ENCODE measurements at places on chromosomes 1 and 21.

DNA sequence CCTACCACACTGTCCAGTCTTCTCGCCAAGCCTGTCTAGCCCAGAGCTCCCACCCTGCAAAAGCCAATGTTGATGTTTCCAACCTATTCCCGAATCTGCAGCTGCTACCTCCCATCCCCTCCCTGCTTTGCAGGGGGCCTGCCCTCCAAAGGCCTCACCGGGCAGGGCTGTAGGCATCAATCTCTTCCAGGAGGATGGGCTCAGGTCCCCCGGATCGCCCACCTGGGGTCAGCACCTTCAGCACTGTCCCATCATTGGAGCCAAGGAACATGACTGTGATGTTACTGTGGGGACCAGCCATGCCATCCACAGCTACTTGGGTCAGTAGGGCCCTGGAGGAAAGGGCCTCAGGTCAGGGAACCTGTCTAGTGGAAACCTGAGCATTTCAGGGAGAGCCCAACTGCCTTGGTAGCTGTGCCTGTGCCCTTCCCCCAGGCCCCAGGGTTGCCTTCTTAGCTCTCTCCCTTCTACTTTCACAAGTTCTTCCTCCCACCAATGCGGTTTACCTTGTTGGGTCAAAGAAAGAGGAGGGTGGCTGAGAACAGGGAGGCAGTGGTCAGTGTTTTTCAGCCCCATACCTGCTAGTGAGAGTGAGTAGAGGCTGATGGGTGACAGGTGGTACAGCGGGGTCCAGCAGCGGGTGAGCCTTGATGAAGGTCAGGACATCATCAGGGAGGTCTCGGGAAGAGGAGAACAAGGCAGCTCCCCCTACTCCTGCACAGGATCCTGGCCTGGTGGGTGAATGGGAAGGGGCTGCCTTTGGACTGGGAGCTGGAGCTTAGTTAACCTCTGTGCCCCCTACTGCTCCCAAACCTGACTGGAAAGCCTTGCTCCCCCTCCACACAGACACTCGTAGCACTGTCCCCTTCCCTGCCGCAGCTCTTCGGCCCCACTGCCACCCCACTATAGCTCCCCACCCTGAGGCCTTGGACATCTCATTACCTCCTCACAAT, 10.7 kb downstream of the SEMA6C start:
- DNase-seq, result no peak

GRCh38 chr1:54970901-54971300, 9.5 kb upstream of the TMEM61 start:
- no peak for DNase-seq

GRCh38 chr1:61170328-61171238, 88.2 kb downstream of the NFIA start:
- DNase-seq, result no peak

DNA sequence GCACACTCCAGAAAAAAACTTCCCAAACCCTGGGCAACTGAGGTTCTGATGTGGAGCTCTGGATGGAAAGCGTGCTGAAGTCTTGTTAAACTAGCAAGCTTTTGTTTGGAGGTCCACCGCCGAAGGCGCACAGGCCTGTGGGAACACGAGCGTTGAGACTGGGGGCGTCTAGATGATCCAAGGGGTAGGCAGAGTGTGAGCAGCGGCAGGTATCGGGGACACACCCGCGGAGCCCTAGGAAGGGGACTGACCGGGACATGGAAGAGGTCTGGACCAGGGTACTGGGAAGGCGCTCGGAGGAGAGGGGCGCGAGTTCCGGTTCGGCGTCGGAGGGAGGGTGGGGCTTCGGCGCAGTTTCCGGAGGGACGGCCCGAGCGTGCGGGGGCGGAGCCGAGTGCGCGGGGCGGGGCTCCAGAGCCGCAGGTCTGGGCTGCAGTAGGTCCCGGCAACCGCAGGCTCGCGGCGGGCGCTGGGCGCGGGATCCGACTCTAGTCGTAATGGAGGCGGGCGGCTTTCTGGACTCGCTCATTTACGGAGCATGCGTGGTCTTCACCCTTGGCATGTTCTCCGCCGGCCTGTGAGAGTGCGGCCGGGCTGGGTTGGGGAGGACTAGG, at the start of gene SLC50A1:
TSS of gene SLC50A1 (plus strand) at position 438 of the 614 bp plus-strand sequence. CDS start at position 498, 60 bp downstream.
- DNase-seq, result peak; percentile 87

- DNase-seq, result no peak
These were observed 329.0 kb downstream of the OLFM3 start for GRCh38 chr1:101667761-101668160.

GRCh38 chr1:237470712-237471338, 419.9 kb downstream of the ZP4 start:
- no peak for DNase-seq

DNA sequence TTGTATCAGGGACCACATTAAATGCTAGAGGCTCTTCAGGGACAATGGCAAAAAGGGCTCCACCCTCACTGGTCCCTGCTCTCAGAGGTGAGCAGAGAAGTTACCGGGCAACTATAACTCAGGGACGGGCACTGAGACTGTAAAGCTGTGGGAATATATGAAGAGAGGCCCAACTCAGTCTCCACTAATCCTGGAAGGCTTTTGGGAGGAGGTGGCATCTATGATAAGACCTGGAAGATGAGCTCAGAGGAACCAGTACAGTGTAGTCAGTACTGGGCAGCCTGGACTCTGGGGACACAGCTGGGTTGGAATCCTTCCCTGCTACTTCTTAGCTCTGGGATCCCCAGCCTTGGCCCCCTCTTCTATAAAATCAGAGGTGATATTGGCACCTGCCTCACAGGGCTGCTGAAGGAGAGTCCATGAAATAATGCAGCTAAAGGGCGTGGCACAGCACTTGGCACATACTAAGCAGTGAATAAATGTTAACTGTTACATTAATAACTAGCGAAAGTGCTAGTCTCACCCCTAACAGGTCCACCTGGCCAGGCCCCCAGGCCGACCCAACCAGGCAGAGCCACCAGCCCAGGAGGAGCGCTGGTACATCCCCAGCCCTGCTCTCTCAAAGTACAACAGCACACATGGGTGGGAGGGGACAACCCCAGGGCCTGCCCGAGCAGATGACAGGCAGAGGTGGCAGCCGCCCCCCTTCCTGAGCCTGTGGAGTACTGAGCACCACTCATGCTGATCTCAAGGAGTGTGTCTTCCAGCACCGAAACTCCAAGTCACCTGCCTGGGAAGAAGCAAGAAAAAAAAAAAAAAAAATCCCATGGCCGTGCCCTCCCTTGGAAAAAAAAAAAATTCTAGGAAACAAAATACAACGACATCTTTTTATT, 62.7 kb downstream of the CASZ1 start:
- DNase-seq, result no peak

DNA sequence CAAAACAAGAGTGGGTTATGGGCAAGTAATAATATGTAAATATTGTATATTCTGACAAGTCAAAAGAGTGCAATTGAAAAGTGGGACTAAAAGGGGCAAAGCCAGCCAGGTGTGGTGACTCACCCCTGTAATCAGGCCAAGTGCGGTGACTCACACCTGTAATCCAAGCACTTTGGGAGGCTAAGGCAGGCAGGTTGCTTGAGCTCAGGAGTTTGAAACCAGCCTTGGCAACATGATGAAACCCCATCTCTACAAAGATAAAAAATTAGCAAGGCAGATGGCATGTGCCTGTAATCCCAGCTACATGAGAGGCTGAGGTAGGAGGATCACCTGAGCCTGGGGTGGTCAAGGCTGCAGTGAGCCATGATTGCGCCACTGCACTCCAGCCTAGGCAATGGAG, 304.0 kb downstream of the HHIPL2 start:
- DNase-seq, result no peak

- no peak for DNase-seq
These were observed 970 bp downstream of the TNFRSF1B start for GRCh38 chr1:12167493-12168429.

- no peak for DNase-seq
These were observed 264.7 kb downstream of the SPATA17 start for GRCh38 chr1:217895841-217896240.

- DNase-seq, result no peak
These were observed 48.4 kb upstream of the CLIC4 start for GRCh38 chr1:24696756-24697330.

DNA sequence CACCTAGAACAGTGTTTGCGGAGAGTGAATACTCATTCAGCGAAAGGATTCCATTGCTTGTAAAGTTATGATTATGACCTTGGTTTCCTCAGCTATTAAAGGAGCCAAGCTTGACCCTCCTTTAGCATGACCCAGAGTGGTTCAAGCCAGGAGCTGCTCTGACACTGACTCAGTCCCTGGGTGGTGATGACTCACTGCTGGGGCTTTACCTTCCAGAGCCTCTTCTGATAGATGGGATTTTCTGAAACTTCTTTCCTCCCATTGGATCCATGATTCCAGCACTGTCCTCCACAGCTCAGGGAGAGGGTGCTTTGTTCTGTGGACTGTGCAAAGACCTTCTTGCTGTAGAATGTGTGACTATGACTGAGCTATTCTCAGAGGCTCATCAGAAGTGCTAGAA, 77.4 kb downstream of the S1PR1 start:
- no peak for DNase-seq

GRCh38 chr1:113981962-113982931, 3.0 kb downstream of the OLFML3 start:
- DNase-seq, result no peak

DNA sequence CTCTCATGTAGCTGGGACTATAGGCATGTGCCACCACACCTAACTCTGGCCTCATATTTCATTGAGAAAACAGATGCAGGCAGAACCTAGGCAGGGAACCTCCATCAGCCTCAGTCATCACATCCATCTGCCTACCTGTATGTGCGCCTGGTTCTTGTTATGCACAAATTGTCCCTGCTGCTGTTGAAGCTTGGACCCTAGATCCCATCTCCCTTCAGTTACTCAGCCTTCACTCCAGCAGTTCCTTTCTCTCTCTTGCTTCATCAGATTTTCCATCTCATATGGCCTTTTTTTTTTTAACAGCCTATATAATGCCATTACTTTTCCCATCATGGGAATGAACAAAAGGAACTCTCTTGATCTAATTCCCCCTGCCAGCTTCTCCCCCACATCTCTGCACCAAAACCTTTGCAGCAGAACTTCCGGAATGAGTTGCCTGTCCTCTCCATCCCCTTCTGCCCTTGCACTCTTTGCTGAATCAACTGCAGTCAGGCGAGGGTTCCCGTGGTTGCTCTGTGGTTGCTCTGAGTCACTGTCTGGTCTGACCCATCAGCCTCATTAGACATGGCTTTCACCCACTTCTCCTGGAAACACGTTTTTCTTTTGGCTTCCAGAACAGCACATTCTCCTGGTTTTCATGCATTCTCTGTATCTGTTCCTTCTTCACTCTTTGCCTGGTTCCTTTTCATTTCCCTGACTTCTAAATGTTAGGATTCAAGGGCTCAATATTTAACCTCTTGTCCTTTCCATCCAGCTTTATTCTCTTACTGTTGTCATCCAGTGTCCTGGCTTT, 41.5 kb downstream of the UBE4B start:
- no peak for DNase-seq

- DNase-seq, result peak; percentile 33
These were observed 80.4 kb upstream of the AK4 start for GRCh38 chr1:65067491-65068201.

GRCh38 chr1:105909811-105910210, 1146.7 kb upstream of the PRMT6 start:
- no peak for DNase-seq

GRCh38 chr1:208421486-208421885, 177.3 kb upstream of the PLXNA2 start:
- no peak for DNase-seq

DNA sequence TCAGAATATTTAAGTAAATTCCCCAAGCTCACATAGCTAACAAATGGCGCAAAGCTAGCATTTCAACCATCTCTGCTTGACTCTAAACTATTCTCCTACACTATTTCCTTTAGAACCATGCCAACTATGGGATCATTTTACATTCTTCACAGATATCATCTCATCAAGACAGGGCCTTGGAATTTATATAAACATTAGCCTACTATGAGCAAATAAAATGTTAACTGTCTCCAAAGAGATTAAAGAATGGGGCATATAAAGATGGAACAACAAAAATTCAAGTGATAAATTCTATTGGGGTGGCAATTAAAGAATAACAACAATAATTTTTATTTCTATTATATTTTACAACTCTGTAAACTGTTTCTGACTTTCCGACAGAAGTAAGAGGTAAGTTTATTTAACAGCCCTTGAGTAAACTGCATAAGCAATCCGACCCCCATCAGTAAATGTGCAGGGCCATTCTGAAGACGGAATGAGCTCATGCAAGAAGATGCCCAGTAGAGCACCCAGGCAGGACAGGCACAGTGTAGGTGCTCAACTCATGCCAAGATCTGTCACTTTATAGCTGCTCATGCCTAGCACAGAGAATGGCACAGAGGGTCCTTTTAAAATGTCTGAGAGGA, 261.9 kb downstream of the VAV3 start:
- no peak for DNase-seq

GRCh38 chr1:4421986-4422385, 232.4 kb upstream of the AJAP1 start:
- no peak for DNase-seq

- no peak for DNase-seq
These were observed 11.1 kb downstream of the MTHFR start for GRCh38 chr1:11794446-11795237.

DNA sequence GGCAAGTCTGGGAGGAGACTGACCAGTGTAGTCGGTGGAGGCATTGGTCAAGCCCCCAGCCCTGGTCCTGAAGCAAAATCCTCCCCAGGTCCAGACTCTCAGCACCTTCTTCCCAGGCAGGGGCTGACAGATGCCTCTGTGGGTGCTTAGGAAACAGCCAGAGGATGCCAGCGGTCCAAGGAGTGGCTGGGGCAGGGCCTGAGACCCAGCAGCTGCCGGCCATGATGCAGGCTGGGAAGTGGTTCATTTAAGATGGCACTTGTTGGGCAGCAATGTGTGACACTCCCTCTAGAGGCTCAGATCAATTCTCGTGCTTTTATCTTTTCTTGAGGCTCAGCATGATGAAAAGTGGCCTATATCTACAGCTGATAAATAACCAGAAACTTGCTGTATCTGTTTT, 165.0 kb upstream of the VAMP3 start:
- DNase-seq, result no peak

DNA sequence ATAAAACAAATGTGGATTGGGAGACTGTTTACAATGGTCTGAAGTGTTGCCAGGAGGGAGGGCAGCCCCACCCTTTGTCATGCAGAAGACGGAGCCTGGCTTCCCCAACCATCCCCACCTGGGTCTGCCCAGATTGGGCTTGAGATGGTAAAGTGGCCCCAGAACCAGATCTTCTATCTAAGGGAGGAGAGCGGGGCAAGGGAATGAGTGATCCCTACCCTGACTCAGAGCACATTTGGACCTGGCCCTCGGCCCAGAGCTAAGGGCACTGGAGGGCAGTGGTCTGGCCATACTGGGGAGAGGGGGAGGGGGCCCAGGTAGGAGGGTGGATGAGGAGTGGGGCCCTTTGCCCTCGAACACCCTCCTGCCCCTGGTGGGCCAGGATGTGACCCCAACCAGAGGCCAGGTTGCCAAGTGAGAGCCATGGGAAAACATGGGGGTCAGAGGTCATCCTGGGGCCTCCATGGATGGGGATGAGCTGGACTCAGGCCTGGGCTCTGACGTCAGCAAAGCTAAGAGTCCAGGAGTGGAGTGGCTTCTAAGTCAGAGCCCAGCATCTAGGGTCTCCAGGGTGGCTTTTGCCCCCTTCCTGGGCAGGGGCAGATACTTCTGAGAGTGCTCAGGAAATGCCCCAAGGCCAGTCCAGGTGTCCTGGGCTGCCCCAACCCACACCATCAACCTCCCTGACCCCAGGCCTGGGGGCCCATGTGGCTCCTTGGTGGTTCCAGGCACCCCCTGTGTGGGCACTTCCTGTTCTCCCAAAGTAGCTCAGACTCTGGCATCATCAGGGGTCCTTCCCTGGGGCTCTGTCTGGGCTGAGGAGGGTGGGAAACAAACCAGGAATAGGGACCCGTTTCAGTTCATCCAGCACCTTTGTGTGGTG, 1.6 kb upstream of the LEFTY1 start:
- DNase-seq, result no peak
